Diencephalon (tissue), 1 donor: ENCODE measurements at places on chromosomes 5 and 9. TPM values are rescaled to one million over a fixed set of nuclear protein-coding genes. Genes with fewer than 3 reads are reported as not detected.

ZNF618 gene
- total RNA-seq: 10.1 TPM

RUSC2 gene
- total RNA-seq: 56.3 TPM

PPIC gene
- total RNA-seq: 7.2 TPM

RAI14 gene
- 17.3 TPM for total RNA-seq

ALG2 gene
- total RNA-seq: 23.3 TPM

PKD2L2 gene
- total RNA-seq: 0.46 TPM
